ENCODE measurements at places on chromosomes 13 and 19.

DNA sequence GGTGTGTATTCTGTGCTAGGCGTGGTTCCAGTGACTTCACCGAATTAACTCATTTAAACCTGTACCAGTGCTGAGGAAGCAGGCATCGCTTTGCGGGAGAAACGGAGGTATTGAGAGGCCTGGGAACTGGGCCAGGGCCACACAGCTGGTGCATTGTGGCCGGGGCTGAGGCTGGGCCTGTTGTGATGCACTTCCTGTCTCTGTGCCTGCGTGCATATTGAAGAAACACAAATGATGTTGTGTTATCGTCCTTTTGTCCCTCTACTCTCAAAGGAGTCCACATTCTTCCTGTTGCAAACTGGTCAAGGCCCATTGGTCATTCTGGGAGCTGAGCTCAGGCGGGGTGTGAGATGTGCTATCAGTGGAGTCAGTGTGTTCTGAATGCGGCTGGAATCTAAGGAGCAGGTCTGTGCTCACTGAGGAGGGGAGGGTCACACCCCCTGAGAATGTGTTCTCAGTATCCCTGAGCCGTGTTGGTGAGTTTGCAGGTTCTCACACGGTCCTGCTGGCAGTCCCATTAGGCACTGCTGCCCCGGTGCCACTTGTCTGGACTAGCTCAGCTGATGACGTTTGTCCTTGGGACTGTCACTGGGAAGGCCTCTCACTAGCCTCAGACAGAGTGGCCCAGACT lies 62.1 kb downstream of the ARHGEF7 start:
- DNase-seq = peak; percentile 67

GRCh38 chr13:48624858-48625257 lies 28.9 kb upstream of the CYSLTR2 start:
- no peak for DNase-seq

DNA sequence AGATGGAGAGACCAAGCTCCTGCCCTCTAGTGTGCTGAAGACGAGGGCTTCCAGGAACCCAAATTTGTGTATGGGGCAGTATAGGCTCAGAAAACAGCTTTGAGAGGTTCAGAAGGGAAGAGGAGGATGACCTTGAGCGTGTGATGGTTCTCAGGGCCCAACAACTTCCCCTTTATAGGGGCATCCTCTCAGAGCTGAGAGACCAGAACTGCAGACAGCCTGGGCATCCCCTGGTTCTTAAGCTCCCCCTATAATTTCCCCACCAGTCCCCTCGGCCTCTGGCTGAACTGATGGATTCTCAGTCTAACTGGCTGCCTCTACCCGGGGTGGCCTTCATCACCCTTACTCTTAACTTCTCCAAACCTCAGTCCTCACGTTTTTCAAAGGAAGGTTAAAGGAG lies 167.5 kb downstream of the URI1 start:
- DNase-seq = no peak

DNA sequence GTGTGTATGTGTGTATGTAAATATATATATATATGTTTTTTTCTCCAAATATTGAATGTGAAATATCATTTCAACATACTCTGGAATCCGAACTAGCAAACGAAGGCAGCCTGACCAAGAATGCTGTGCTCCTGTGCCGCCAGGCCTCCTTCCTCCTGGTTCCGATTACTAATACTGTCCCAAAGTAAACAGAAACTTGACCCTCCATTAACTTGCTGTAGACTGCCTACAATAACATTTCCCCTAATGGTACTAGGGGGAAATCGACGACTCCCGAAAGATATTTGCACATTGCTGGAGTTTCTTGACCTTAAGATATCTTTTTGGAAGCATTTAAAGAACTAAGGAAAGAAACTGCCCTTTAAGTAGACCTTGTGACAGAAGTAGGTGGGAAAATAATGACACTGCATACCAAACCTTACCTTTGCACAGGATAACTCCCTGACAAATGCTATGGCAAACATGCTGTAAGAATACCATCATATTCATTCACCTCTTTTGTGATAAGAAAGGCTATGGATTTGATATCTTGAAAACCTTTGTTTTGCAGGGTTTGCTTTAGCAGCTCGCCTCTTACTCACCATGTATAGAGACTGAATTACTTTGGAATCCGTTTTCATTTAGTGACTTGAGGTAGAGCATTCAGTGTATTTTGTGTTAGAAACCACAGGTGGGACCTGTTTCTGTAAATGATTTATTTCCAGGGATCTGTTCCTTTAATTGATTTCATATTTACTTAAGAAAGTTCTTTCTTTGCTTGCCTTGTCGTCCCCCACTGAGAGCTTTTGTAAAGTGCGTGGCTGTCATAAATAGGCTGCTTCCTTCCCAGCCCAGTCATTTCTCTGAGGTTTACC lies 80.1 kb downstream of the KLF5 start:
- DNase-seq = no peak

- DNase-seq = no peak
Measured at GRCh38 chr19:8576273-8576993, 809 bp downstream of the MYO1F start.

DNA sequence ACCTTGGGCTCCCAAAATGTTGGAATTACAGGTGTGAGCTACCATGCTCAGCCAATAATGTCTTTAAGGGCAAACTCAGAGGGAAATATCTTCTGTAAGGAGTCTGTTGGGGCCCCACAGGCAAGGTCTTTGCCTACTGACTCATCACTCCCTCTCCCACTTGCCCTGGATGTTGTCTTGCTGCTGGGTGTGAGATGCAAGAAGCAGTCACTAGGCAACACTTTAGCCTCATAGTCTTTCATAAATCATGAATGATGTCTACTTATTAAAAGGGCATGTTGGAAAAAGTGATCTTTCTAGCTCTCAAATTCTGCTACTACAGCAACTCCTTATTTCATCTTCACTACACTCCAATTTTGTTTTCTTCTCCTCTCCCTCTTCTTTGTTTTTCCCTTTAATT lies 34.6 kb upstream of the SLC10A2 start:
- DNase-seq = no peak

DNA sequence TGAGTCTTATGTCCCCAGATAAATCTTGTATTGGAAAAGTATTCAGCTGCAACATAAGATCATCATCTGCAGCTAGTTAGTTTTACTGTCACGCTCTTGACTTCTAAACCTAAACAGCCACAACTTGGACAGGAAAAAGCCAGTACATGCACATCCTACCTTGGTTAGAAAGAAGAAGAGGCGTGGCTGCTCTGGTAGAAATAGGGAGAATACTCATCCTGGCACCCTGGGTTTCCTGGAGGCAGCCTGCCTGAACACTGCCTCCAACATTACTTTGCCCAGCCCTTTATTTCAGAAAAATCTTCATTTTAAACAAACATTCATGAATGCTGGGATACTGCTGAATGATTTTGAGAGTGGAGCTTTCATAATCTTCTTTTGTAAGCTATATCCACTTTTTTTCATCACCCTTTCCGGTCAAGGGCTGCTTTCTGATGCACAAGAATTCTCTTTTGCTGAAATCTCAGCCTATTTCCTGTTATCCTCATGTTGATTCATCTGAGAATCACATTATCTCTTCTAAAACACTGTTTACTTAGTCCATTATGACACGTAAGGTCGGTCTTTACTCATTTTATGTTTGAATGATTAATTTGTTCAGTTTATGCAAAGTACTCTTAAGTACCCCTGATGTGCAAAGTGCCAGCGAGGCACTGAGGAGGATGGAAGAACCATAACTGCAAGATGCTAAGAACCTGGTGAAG lies 55.2 kb downstream of the STARD13 start:
- no peak for DNase-seq

DNA sequence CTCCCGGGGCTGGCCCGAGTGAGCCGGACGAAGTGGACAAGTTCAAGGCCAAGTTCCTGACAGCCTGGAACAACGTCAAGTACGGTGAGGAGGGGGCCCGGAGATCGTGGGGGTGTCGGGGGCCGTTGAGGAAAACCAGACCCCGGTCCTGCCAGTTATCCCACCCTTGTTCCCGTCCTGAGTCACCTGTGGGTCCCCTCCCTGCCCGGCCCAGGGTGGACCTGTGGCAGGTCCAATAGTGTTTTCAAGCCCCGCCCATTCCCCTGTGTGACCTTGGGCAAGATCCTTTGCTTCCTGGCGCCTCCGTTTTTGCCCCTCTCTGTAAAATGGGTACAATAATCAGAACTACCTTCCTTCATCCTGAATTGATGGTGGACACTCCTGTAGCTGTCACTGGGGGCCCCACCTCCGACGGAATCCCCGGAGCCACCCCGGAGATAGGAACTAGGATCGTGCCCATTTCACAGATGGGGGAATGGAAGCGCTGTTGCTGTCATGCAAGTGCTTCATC lies 593 bp downstream of the ATG4D start:
- peak; percentile 32 for DNase-seq

DNA sequence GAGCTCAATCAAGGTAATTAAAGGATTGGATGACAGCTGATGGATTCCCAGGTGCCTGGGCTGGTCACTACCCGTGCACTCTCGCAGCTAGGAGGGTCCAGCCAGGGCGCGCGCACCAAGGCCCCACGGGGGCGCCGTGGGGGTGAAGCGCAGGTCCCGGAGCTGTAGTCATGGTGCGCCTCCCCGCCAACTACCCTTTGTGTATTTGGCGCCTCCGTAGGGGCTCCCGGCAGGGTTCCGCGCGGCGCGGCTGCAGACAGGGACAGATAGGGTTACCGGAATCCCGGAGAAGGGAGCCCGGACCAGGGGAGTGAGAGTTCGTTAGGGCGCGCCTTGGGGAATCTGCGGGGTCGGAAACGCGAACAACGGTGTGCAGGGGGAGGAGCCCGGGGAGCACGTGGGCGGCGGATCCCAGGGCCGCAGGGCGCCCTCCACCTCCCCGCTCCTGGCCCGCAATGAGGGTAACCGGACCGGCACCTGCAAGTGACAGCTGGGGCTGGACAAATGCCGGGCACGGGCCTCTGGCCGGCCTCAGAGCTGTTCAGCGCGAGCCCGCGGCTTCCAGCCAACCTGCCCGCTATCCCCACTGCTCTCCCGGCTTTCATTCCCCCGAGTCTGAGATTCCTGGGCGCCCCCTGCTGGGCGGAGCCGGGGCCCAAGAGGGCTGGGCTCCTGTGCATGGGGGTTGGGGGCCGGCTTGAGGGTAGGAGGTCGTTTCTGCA lies 3.4 kb upstream of the PRAM1 start:
- DNase-seq = peak; percentile 66

GRCh38 chr13:31793246-31793645 lies 53.9 kb downstream of the RXFP2 start:
- DNase-seq = no peak

DNA sequence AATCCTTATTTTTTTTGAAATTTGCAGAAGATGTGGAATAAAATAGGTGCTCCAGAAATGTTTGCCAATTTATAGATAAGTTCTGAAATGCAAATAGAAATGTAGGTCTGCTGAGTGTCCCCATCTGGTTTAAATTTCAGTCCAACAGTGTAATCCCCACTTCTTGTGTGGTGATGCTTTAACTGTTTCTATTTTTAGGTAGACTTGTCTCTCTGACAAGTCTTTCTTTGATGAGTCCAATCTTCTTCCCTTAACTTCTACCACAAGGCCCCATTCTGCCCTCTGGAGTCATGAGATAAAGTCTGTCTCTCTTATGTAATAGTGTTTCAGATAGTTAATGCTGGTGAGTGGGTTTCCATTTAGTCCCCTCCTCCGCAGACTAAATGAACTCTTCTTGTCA lies 390.4 kb downstream of the RFC3 start:
- DNase-seq = no peak

DNA sequence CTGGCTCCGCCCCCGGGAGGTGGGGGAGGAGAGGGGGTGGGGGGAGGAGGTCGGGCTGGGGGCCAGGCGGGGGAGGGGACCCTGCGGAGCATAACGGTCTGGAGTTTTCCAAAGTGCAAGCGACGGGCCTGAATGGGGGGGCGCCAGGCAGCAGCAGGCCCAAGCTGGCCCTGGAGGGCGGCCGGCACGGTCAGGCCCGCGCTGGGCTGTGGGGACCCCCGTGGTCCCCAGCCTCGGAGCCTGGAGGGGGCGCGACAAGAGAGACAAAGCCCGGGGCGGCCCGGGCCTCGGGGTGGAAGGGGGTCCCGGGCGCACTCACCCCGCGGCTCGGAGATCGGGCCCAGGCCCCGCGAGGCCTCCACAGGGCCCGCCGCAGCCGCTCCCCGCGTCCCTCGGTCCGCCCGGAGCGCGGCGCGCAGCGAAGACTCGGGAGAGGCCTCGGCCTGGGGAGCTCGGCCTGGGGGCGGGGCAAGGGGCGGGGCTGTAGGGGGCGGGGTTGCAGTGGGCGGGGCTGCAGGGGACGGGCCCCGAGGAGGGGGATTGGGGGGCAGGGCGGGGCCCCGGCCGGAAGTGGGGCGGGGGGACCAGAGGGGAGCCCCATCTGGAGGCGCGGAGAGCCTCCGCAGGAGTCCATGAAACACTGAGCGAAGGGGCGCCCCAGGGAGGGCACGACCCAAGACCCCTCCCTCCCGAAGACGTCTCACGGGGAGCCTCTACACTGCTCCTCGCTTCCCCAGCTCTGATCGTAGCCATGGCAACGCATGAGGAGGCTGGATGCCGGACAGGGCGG lies 47.6 kb downstream of the PTPRS start:
- DNase-seq = peak; percentile 28

DNA sequence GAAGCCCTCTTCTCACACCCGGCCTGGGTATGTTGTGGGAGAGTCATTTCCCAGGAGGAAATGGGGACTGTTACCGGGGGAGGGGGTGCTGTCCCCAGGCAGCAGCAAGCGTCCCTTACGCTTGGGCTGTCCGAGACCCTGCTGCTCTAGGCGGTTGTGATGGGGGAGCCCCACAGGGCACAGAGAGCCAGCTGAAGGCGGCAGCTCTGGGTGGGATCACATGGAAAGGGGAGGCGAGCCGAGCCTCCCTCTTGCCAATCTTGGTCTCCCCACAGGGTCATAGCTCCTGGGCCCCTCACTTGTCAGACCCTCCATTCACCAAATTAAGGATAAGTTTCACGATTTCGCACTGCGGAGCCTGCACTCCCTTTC lies 22.0 kb downstream of the EPN1 start:
- DNase-seq = no peak

DNA sequence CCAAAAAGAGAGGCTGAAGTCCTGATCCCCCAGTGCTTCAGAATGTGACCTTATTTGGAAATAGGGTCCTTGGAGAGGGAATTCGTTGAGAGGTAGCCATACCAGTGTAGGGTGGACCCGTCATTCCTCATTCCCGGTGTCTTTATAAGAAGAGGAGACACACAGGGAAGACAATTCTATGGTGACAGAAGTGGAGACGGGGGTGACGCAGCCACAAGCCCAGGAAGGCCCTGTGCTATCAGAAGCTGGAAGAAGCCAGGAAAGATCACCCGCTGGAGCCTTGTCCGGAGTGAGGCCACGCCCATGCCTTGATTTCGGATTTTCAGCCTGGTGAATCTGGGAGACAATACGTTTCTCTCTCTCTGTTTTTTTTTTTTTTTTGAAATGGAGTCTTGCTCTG lies 2.6 kb upstream of the MYPOP start:
- no peak for DNase-seq

DNA sequence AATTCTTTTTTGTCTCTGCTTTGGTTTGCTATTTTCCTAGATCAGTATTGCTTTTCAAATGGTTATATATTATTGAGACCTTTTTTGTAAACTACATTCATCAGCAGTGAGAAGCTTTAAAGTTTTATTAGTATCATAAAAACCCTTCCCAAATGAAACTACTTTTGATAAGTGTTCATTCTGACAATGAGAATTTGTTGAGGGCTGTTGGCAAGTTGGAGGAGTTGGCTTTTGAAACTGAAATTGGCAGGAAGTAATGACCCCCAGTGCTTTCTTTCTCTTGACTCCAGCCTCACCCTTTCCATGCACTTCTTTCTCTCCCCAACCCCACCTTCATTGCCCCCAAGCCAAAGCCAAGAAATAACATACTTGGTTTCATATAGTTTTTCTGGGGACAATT lies 113.8 kb downstream of the ZIC5 start:
- DNase-seq = no peak
